ENCODE measurements at places on chromosomes 2 and 18. TPM values are rescaled to one million over a fixed set of nuclear protein-coding genes. Genes with fewer than 3 reads are reported as not detected.
A peak's percentile ranks its signal among the peaks of the same experiment; 100 is the strongest.

DNA sequence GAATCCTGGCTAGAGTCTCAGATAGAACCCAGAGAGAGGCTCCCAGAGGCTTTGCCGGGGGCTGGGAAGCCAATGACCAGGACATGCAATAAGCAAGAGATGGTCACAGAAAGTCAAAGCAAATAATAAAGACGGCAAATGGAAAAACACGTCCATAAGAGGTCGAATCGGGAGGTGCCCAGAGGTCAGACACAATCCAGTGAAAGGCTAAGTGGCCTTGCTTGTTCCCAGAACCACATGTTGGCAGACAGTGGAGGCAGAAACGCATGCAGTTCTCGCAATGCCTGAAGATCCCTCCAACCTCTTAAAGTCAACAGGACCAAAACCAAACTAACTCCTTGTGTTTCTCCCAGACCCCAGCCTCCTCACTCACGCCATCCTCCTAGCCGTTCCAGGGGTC is 3.0 kb downstream of the CYB5A start:
- DNase-seq = peak; percentile 29

GRCh38 chr2:127581050-127581345 is 45.5 kb downstream of the MYO7B start:
- no peak for DNase-seq

- peak; percentile 89 for DNase-seq
Measured at GRCh38 chr2:32135409-32135808, 30.3 kb upstream of the SLC30A6 start.

DNA sequence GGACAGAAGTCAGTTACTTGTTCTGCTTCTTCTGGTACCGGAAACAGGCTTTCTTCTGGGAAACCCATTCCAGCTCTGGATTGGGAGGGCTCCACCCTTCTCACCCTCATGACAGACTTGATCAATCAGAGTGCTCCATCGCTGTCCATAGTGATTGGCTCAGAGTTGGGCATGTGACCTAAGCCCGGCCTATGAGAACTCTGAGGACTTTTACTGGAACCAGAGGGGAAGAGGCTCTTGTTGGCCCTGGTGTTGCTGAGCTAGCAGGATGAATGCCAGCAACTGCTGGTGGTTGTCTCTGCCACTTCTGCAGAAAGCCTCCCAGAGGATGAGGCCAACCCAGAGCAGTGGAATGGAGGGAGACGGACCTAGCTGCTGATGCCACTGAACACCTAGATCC is 33.3 kb downstream of the TMEM37 start:
- DNase-seq = no peak

DNA sequence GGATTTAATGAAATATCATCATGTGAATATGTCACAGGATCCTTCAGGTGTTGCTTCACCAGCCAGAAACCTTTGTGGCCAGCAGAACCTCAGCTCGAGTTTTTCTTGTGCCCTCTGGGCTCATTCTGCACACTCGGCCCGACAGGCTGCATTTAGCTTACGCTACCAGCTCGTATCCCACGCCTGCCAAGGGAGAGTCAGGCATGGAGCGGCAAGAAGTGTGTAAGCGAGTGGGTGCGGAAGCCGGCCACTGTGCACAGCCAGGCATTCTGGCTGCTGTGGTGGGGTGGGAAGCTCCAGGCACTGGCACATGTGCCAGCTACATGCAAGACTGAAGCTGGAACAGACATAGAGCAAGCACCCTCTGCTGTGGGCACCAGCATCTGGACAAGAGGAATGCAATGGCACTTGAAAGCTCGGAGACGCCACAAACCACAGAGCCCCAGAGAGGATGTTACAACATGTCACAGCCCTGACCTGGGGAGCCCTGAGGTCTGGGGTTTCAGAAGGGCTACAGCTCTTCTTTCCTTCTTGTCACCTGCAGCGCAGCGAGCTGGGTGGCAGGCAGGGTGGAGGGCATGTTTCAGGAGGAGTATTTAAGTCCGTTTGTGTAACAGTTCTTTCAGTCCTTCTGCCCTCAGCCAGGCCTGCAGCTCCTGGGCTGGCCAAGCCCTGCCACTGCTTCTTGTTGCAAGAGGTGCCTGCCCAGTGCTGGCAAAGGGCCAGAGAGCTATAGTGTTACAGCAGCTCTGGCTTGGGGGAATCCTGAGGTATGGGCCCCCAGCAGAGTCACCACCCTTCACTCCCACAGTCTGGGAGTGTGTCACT is 257.3 kb upstream of the HNMT start:
- no peak for DNase-seq

DNA sequence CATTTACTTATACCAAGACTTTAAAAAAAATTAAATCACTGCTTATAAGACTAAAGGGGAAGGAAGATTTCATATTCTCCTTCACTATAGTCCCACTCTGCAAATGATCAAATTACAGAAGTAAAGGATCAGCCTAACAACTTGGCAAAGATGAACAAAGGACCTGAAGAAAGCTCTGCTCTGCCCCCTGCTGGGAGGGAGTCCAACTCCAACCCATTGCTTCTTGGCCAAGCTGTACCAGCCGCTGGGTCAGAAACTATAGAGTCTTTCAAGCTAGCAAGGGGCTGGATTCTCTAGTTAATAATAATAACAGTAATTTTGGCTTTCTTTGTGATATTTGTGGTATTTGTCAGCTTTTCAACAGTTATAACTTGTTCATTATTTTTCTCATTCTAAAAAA is 927.0 kb upstream of the CRIM1 start:
- DNase-seq = peak; percentile 48

DNA sequence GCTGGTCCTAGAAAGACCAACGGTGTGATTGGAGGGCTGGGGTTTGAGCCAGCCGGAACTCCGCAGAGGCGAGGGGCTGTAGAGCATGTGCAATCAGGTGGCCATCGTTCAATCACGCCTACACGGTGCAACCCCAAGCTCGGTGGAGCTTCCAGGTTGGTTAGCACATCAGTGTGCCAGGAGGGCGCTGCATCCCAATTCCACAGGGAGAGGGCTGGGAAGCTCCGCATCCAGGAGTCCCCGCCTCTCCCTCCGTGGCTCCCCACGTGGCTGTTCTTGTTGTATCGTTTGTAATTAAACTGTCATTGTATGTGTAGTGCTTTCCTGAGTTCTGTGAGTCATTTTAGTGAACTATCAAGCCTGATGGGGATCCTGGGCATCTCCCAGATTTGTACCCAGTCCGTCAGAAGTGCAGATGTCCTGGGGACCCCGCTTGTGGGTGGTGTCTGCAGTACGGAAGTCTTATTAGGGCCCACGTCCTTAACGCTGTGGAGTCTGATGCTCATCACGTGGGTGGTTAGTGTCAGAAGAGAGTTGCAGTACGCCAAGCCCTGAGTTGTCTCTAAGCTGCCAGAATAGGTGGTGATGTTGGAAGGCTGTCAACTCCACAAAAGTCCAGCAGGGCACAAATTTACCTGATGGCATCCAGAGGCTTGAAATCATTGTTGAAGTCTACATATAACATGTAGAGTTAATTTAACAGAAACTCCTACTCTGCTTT is 20.6 kb upstream of the AMMECR1L start:
- no peak for DNase-seq

GRCh38 chr2:214533541-214533940 is 122.7 kb downstream of the VWC2L start:
- no peak for DNase-seq

GRCh38 chr18:49380801-49381200 is 79.6 kb downstream of the DYM start:
- DNase-seq = no peak

GRCh38 chr2:46000660-46001059 is 296.5 kb upstream of the EPAS1 start:
- no peak for DNase-seq

GRCh38 chr2:240023792-240024191 is 1.4 kb downstream of the NDUFA10 start:
- DNase-seq = no peak

DNA sequence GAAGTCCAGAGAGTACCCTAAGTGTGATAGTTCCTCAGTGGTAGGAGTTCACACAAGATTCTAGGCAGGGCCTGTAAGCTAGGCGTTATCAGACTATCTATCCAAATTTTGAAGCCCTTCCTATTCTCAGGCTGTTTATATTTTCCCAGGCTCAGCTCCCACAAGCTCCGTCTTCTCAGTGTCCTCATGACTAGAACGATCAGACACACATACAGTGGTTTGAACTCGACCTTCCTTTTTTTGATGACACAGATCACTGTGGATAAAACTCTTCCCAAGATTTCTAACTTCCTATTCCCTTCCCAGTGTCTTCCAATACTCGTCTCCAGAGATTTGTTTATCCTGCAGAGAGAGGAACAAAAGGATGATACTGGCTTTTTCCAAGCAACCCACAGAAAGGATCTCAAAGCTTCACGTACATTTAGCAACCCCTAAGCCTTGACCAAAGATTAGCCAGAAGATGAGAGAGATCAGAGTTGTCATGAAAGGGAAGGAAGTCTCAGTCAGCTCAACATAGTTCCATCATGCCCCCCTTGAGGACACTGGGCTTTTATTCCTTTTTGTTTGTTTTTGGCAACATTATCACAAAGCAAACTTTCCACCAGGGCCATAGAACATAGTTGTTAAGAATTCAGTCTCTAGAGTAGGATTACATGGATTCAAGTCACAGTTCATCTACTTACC is 42.3 kb upstream of the DOK6 start:
- no peak for DNase-seq

- no peak for DNase-seq
Measured at GRCh38 chr2:134333646-134334189, 79.8 kb downstream of the MGAT5 start.

GRCh38 chr2:203842373-203842772 is 25.2 kb upstream of the CTLA4 start:
- DNase-seq = no peak

DNA sequence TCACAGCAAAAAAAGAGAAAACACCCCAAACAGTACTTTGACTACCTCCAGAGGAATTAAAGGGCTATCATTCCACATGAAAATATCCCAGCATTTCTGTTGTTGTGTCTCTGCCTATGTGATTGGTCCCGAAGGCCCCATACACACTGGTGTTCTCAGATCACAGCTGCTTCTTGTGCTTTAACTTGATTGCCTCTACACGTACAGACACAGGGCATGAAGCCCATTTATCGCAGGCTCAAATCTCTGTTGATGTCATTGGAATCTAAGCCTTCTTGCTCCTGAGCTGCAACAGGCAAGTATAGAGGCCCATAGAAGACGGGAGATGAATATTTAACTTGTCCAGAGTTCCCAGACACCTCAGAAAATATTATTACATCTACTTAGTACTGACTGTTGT is 405.2 kb downstream of the NCKAP5 start:
- no peak for DNase-seq

DNA sequence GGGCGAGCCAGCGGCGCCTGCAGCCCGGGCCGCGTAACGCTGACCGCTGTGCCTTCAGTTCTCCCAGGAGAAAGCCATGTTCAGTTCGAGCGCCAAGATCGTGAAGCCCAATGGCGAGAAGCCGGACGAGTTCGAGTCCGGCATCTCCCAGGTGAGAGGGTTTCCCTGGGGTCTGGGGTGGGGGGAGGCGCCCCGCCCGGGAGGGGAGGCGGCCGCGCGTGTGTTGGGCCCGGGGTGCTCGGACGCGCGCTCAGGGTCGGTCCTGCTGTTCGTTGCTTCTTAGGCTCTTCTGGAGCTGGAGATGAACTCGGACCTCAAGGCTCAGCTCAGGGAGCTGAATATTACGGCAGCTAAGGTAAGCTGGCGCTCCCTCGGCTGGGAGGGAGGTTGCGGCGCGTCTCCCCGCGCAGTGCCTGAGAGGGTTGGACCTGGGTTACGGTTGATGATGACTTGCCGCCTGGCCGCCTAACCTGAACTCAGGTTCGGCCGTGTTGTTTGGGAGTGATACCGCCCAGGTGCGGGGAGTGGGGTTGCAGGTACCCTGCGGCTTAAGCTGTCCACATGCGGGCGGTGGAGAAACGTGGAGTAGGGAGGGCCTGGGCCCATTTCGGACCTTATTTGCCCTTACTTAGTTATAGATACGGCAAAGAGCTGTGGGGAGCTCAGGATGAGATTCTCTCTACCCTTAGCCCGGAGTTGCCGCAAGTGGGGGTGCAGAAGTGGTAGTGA is 638 bp downstream of the RPS7 start:
- no peak for DNase-seq

Gene SCN2A
- total RNA-seq = 0.46 TPM

Gene KIAA2012
- not detected for total RNA-seq

Gene GRHL1
- total RNA-seq = 9.3 TPM

Gene BIN1
- total RNA-seq = 58.9 TPM

Gene MFSD2B
- not detected for total RNA-seq

Gene REEP1
- total RNA-seq = 0.06 TPM

Gene LIMS4
- 0.33 TPM for total RNA-seq

Gene SP5
- 0.47 TPM for total RNA-seq

Data from PC-3 (cell line).